ENCODE measurements at places on chromosomes 13 and 19.

DNA sequence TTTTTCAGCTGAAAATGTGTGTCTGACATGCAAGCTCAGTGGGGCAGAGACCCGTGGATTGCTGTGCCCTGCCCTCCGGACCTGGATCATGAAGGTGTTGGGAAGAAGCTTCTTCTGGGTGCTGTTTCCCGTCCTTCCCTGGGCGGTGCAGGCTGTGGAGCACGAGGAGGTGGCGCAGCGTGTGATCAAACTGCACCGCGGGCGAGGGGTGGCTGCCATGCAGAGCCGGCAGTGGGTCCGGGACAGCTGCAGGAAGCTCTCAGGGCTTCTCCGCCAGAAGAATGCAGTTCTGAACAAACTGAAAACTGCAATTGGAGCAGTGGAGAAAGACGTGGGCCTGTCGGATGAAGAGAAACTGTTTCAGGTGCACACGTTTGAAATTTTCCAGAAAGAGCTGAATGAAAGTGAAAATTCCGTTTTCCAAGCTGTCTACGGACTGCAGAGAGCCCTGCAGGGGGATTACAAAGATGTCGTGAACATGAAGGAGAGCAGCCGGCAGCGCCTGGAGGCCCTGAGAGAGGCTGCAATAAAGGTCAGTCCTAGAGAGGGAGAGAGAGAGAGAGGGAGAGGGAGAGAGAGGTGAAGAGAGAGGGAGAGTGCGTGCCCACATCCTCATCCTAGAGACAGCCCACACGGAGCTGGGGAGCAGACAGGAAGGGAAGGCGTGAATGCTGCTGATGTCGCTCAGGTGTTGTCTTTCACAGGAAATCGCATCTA lies 5.1 kb upstream of the DCUN1D2 start:
- no peak for DNase-seq

DNA sequence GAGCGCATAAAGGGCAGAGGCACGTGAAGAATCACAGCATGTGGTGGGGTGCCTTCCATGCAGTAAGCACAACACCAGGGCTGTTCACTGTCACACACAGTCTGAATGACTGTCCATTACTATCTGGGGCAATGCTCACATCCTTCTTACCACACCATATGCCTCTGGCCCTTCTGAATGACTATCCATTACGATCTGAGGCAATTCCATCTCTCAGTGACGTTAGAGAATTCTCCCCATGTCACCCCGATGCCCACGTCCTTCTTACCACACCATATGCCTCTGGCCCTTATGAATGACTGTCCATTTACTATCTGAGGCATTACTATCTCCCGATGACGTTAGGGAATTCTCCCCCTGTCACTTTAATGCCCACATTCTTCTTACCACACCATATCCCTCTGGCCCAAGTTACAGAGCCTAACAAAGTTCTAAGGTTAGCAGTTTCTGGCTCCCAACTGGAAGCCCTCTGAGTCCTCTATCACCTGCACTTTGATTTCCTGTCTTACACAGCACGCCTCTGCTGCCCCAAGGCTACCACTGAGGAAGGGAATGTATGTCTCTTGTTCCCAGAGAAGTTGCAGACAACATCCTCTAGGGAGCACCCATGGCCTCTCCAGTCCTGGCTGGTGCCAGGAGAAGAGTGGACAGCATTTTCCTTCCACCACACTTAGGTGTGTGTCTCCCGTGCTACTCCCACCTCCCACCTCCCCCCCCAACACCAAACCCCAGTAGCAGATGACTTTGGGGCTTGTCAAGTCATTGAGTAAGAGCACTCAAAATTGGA lies 154.8 kb downstream of the COG6 start:
- DNase-seq: no peak

DNA sequence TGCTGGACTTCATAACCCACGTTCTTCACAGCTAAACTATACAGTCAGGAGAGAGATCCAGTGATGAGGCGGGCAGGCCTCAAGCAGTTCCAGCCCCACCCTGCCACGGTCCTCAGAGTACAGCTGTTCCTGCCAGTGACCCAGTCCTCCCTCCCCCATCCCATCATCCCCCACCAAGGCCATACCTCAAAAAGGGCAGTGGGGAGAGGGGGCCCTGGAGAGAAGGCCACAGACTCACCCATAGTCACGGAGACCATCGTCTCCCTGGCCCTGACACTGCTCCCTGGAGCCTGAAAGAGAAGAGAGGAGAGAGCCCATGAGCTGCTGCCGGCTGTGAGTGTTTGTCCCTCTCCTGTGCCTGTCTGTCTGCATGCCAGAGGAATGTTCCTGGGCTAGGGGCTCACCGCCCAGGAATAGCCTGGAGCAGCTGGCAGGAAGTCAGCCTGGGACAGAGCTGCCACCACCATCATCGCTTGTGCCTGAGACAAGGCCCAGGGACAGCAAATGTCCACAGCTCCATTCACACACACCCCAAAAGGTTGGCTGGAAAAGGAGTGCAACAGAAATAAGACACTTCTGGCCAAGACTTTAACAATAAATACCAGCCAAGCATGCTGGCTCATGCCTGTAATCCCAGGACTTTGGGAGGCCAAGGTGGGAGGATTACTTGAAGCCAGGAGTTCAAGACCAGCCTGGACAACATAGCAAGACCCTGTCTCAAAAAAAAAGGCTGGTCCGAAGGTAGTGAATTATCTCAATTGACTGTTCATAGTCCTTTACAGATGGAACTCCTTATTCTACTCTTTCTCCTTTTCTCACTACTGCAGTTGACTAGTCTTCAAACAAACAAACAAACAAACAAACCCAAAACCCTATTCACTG lies 6.4 kb downstream of the C19orf47 start:
- no peak for DNase-seq

- no peak for DNase-seq
Observed at GRCh38 chr13:24784319-24784718, 20.4 kb downstream of the RNF17 start.

DNA sequence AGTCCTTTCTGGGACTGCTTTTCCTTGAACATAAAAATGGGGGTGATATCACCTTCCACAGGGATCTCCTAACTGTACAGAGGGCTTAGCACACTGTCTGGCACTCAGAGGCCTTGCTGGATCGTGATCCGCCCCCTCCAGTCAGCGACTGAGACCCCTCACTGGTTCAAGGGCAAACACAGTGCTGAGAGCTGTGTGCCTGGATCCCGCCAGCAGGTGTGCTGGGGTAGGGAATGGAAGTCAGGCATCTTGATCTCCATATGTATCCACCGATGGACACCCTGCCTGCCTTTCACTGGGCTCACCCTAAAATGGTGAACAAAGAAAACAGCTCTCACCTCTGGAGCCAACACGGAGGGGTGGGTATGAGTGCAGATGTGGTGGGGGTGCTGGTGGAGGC lies 64.3 kb downstream of the IRS2 start:
- DNase-seq: no peak

DNA sequence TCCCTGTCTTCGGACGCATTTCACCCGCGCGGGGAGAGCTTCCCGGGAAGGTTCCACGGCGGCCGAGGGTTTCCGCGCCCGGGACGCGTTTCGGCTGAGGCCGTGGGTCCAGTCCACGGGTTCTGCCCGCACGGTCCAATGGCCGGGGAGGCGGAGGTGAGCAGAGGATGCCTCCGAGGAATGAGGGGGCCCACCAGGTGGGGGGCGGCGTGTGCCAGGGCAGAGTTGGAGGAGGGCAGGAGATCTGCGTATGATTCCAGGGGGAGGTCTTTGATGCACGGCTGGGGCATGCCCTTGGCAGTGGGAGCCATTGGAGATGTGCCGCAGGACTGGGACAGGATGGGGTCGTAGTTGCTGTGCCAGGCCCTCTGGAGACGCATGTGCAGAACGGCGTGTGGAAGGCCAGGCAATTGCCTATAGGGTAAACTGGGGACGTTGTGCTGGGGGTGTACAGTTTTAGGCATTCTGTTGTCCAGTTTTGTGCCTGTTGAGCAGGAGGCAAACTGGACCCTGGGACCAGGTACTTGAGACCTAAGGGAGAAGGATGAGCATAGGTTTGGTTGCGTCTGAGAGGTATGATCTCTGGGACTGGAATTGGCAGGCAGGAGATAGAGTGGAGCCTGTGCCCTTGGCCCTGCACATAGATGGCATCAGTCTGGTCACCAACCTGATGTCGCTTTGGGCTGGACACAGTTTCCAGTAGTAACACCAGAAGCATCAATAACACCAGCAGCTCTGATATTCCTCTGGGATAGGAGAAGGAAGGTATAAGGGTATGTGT lies 751 bp downstream of the ZNF584 start:
- no peak for DNase-seq

DNA sequence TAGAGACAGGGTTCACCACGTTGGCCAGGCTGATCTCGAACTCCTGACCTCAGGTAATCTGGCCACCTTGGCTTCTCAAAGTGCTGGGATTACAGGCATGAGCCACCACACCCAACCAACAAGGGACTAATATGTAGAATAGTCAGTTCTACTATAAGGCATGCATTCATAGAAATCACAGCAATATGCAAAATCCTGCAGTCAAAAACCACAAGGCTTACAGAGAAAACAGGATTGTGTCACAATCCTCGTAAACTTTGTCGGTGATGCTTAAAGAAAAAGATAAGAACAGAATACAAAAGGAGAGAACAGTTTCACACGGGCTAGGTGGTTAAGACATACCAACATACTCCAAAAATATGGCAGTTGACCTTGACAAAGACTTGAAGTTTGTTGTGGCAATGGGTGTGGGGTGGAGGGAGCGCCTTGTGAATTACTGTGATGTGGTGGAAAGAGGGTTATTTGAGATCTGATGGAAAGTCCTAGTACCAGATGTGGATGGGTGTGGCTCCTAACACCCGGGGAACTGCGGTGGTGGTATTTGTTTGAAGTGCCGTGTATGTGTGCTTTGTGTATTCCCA lies 12.4 kb downstream of the NOSIP start:
- DNase-seq: no peak

DNA sequence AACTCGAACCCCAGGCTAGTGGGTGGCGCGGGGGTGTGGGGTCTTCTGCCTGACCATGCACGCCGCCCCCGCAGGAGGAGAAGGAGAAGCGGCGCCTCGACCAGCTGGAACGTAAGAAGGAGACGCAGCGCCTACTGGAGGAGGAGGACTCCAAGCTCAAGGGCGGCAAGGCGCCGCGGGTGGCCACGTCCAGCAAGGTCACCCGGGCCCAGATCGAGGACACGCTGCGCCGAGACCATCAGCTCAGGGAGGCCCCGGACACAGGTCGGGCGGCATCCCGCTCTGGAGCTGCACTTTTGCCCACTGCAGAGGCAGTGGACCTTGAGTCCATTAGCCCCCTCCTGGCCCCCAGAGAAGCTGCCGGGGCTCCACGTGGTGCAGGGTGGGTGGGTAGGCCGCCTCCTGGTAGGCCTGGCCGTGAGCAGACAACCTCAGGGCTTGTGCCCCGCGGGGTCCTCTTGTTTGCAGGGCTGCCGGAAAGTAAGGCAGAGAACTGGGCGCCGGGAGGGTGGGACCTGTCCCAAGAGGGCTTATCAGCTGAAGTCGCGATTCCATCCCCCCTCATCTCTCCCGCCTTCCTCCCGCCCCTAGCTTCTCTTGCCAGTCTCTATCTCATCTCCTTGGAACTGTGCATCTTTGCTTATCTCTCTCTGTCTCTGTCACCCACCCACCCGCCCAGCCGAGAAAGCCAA lies 9.9 kb downstream of the CCDC124 start:
- DNase-seq: no peak

GRCh38 chr13:51179432-51179971 lies 42.7 kb upstream of the FAM124A start:
- no peak for DNase-seq

- no peak for DNase-seq
Observed at GRCh38 chr13:113004126-113004525, 35.1 kb downstream of the MCF2L start.

- DNase-seq: no peak
Observed at GRCh38 chr13:110571896-110572777, 10.6 kb upstream of the RAB20 start.

DNA sequence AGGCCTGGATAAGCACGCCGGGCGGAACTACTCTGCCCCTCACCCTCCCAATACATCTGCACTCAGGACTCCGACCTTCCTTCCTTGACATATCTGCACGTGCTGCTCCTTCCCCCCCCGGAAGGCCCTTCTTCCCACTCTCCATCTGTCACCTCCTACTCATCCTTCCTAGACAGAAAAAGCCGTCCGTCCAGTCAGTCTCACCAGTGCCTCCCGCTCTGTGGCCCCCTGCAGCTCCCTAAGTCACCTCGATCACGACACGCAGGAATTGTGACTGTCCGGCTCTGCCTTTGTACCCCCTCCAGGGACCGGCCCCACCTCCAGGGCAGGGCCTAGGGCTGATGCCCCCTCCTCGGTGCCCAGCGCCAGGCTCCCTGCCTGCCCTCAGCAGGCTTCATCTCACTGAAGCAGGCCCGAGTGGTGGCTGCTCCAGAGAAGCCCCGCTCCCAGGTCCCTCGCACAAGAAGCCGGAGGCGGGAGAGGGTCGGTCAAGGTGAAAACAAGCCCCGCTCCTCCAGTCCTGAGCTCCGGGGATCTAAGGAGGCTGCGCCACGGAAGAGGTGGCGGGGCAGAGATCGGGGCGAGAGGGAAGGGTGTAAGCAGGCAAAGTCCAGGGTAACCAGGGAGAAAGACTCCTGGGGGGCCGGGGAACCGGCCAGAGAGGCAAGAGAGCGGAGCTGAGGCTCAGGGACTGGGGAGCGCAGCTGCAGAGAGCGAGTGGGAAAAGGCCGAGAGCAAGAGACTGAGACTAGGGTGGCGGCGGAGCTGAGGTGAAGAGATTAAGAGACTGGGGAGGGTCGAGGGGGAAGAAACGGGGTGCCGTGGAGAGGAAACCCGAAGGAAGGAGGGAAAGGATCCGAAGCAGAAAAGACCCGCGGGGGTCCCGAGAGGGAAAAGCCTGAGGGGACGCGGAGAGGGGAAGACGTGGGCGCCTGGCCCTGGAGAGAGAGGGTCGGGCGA lies 1.1 kb downstream of the PPP6R1 start:
- DNase-seq: no peak

DNA sequence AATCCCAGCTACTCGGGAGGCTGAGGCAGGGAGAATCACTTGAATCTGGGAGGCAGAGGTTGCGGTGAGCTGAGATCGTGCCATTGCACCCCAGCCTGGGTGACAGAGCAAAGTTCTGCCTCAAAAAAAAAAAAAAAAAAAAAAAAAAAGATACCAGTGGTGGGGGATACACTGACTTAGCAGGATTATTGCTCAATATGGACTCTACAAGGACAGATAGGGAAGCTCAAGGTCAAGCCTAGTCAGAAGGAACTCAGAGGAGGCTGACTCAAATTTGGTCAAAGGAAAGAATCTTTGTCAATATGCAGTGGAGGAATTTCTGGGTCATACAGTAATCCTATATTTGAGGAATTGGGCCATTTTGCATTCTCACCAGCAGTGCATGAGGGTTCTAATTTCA lies 6.7 kb upstream of the DIAPH3 start:
- no peak for DNase-seq

- DNase-seq: no peak
Observed at GRCh38 chr13:51679616-51680015, 95.4 kb downstream of the WDFY2 start.

DNA sequence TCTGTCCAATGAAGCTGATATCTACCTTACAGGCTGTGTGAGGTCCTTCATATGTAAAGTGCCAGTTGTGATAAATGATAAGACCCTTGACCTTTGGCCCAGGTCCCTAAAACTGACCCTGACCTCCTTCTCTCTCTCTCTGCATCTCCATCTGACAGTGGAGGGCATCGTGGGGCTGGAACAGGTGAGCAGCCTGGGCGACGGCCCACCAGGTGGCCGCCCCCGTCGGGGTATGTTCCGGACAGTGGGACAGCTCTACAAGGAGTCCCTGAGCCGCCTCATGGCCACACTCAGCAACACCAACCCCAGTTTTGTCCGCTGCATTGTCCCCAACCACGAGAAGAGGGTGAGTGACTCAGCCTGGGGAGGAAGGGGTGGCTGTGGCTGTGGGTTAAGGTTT lies 53.7 kb downstream of the MYH14 start:
- DNase-seq: no peak

All from activated CD8-positive, alpha-beta memory T cell treated with anti-CD3 and anti-CD28 coated beads for 1 hour (primary cell).